ENCODE measurements at places on chromosomes 7 and 10. TPM values are rescaled to one million over a fixed set of nuclear protein-coding genes. Genes with fewer than 3 reads are reported as not detected.

Gene SLC13A1
- total RNA-seq, result not detected

Gene MUC3A
- total RNA-seq, result not detected

Gene CPXM2
- total RNA-seq, result not detected

Gene SLC39A12
- total RNA-seq, result not detected

Gene NKX2-3
- not detected for total RNA-seq

- no peak for DNase-seq
These were observed 210.7 kb downstream of the SKAP2 start for GRCh38 chr7:26653430-26654399.

DNA sequence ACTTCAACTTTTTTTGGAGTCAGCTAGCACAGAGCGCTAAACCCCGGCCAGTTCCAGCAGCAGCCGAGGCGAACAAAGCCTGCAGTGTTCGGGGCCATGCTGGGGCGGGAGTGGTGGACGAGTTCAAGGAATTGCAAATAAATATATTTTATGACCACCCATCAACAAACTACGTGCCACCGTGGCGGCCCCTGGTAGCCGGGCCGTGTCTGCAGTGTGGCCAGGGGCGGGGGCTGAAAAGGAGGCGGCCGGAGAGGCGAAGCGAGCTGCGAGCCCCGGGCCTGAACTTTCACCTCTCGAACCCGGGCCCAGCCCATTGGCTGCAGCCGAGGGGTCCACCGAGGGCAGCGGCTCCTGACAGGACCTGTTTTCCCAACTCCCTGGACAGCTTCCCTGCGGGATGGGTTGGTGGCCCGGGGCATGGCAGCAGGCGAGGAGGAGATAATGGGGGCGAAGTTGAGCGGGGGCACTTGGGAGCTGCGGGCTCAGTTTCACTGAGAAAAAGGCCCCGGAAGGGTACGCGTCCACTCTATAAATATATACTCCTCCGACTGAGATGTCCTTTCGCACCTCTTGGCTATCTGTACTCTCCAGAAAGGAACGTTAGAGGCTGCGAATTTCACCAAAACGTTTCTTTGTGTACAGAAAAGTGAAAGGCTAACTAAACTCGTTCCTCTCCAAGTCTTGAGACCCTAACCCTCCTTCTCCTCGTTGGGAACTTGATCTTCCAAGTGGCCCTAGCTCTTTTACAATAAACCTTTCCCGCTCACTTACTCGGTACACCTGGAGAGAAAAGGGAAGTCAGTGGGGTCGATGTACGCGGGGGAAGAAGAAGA lies 164.6 kb upstream of the PPP1R3A start:
- no peak for DNase-seq

DNA sequence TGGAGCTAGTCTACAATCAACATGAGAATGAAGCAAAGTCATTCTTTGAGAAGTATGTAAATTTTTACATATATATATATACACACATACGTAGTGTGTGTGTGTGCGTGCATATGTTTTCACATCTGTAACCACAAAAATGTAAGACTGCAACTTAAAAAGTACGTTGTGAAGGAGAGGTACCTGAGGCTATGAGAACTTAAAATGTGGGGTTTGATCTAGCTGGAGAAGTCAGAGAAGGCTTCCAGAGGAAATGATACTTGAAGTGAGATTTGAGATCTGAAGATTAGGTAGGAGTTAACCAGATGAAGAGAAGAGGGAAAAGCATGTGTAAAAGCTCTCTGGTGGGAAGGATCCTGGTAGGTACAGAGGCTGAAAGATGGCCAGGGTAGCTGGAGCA lies 5.8 kb downstream of the TAF5 start:
- DNase-seq, result no peak

DNA sequence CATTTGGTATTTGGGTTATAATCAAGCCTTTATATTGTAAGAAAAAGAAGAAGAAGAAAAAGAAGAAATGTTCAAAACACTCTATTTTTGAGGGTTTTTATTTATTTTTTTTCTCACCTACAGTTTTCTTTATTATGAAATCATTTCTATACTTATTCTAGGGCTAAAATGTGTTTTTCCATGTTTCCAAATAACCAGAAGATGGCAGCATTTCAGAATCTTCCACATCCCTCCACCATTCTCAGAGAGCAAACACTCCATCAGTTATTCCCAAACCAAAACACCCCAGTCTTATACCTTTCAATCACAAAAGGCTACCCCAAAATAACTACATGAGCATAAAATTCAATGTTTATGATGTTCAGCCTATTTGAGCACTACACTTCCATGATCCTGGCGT lies 38.7 kb upstream of the PPP1R17 start:
- DNase-seq, result no peak

DNA sequence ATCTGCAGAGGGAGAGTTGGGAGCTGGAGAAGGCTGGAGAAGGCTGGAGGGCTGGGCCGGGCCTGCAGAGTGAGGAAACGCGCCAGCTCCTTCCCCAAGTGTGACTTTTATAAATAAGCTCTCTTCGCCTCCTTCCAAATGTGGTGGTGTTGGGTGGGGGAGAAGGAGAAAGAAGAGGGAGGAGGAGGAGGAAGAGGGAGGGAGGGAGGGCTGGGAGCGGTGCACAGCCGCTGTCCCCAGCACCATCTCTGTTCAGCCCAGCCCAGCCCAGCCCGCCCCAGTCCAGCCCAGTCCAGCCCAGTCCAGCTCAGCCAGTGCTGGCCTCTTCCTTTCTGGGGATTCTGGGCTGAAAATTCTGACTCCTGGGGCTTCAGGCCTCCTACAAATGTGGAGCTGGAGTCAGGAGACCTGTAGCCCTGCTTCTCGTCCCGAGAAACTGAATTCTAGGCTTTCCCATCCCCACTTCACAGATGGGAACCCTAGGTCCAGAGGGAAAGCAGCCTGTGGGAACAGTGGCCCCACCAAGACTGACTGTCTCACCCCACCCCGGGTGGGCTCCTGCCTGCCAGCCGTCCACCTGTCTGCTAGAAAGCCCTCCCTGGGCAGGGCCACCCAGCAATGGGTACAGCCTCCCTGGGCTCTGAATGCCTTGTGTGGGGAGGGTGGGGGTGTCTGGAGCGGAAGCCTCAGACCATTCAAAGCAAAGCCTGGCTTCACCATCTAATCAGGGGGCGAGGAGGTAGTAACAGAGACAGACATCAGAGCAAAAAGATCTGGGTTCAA lies 2.3 kb downstream of the STX1A start:
- DNase-seq, result no peak

DNA sequence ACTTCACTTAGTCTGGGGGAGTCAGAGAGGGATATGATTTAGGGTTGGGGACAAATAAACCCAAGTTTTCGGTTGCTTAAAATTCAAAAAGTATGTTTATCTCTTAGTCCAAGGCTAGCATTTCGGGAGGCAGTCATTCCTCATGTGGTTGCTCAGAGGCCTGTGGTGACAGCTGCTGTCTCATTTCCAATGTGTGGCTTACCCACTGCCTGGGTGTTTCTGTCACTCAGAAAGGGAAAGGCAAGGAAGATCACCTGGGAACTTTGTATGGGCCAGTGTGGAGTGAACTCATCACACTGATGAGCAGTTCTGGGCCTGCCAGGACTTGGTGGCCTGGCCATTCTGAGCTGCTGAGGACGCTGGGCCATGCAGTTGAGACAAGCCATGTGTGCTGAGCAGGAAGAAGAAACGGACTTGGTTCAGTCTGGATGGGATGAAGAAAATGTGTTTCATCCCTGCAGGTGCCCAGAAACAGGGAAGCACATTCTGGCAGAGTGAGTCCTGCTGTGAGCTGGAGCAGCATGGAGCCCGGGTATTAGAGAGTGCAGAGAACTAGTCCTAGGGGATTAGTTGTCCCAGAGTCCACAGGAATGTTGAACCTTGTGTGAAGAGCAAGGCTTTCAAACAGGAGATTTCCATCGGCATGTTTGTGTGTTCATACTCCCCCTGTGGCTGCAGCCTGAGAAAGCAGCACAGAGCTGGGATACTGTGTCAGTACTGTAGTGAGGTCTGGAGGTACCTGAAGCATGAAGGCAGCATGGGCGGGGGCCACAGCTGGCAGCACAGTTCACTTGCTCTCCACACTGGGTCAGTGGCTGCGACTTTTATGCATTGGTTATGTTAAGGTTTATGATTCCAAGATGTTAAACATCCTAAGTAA lies 211.1 kb upstream of the IGFBP3 start:
- DNase-seq, result no peak

DNA sequence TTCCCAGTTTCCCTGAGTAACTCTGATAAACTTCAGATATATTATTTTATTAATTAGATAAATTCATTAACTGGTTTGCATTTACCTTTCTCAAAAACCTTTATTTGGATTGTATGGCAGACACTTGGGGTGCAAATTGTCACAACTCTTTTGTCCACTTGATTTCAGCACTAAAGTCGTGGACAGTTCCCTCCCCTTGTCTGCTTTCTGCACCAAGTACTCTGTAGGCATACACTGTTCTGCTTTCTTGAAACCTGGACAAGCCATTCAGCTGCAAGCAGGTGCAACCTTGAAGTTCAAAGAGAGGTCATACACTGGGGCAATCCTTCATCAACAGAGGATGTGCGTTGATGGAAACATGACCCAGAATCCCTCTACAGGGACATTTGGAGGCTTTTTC lies 162.9 kb downstream of the ARL5B start:
- DNase-seq, result no peak

GRCh38 chr7:129489491-129489890 lies 12.8 kb upstream of the SMKR1 start:
- DNase-seq, result no peak

GRCh38 chr10:72736176-72736827 lies 44.4 kb downstream of the MCU start:
- no peak for DNase-seq

Measured in activated CD8-positive, alpha-beta memory T cell treated with anti-CD3 and anti-CD28 coated beads, Interleukin-2, amount 10 ng/mL, durations not matched to agents 7 days and 5 days (primary cell).